ENCODE measurements at places on chromosomes 12 and 14. TPM values are rescaled to one million over a fixed set of nuclear protein-coding genes. Genes with fewer than 3 reads are reported as not detected.
A peak's percentile ranks its signal among the peaks of the same experiment; 100 is the strongest.

Gene FGF6
- total RNA-seq, result not detected

Gene HOXC12
- not detected for total RNA-seq

Gene PRB2
- not detected for total RNA-seq

Gene MSRB3
- total RNA-seq, result 21.7 TPM

Gene DPF3
- total RNA-seq, result 14.6 TPM

Gene KRT74
- not detected for total RNA-seq

Gene PTPRR
- total RNA-seq, result 13.2 TPM

Gene KRT75
- total RNA-seq, result not detected

Gene TSPAN8
- 217 TPM for total RNA-seq

DNA sequence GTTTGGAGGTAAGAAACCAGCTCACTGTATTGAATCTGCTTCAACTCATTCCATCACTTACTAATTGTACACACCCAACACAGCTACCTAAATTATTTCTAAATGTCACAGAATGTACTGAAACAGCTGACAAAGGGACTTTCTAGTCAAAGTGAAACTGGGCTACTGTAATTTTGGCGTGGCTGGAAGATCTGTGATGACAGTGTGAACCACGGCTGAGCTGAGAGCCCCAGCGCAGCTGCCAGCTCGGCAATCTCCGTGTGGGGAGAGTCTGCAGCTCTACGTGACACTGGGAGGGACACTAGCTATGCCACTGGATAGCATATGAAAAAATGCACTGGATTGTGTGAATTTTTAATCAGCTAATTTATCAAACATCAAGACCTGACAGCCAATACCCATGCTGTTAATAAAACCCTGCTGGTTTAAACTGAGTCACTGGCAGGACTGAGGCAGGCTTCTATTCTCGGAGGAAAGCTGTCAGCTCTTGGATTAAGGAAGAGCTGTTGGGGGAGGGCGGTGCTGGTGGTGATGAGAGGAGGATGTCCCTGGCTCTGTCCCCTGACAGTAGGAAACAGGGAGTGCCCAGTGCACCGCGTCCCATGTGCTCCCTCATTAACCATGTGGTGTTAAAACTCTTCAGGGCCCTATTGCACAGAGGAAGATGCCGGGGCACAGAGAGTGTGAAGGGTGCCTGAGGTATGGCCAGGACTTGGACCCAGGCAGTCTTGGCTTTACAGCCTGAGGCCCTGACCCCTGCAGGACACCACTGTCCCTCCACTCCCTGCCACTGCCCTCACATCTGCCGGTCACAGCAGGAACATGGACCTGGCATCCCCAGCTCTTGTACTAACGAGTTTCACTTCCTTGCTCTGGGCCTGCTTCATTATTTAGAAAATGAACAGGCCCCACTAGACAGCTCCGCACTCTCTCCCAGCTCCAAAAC, 13.3 kb downstream of the SLC15A4 start:
- peak; percentile 65 for DNase-seq

GRCh38 chr12:28145216-28145615, 45.0 kb upstream of the CCDC91 start:
- no peak for DNase-seq

DNA sequence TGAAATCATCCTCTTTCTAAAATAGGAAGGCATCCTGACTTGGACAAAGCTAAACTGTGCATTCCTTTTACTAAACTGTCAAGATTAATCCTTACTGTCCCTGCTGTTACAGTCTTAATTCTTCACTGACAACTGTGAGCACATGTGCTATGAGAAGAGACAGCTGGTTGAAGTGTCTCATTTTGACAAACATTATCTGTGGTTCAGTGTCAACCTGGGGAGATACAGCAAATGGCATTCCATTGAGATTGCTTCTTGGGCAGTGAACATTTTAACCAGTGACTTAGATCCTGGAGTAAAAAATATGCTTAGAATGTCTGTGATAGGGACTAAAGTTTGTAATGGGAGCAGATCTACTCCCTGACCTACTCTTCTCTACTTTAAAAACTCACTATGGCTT, 552.6 kb upstream of the ATP2B1 start:
- DNase-seq, result no peak

- DNase-seq, result no peak
These were observed 18.0 kb downstream of the BCL2L14 start for GRCh38 chr12:12088761-12089160.

- DNase-seq, result no peak
These were observed 82.1 kb downstream of the APAF1 start for GRCh38 chr12:98727196-98727595.

DNA sequence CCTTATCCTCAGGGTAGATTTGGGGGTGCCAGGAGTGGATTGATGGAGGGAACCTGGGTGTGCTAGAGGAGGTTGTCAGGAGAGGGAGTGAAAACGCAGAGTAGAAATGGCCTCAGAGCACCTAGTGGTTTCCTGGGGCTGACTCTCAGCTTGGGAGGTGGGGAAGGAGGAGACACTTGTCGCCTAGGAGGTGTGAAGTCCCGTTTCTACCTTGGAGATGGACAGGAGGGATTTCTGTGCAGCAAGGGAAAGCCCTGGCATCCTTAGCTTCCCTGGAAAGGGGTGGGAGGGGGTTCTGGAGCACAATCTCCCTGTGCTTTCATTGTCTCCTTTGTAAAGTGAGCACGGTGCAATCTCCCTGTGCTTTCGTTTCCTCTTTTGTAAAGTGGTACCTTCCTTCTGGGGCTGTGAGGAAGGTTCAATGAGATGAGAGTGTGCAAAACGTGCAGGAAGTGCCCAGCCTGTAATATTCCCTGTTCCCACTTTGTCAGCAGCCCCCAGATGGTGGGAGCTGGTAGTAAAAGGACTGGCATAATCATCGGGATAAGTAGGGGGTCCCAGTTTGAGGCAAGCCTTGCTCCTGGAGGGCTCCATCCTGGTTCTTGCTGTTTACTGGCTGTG, 1.6 kb downstream of the OAS3 start:
- DNase-seq, result no peak

GRCh38 chr14:103932791-103933490, 4.7 kb downstream of the TDRD9 start:
- DNase-seq, result no peak

- DNase-seq, result peak; percentile 44
These were observed 59.1 kb downstream of the ISCA2 start for GRCh38 chr14:74552623-74553022.

DNA sequence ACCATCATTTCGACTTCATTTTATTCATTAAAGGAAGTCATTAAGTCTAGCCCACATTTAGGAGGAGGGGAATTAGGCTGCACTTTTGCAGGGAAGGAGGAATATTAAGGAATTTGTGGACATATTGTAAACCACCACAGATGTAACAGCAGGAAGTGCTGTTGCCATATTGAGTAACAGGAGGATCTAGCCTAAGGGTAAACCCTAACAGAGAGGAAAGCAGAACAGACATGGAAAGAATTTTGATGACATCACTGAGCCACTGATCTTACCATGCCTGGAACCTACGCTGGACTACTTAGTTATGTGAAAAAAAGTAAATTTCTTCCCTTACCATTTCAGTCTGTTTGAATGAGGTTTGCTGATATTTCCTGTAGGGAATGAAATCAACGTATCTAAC, 100.7 kb upstream of the ATF7IP start:
- DNase-seq, result no peak

DNA sequence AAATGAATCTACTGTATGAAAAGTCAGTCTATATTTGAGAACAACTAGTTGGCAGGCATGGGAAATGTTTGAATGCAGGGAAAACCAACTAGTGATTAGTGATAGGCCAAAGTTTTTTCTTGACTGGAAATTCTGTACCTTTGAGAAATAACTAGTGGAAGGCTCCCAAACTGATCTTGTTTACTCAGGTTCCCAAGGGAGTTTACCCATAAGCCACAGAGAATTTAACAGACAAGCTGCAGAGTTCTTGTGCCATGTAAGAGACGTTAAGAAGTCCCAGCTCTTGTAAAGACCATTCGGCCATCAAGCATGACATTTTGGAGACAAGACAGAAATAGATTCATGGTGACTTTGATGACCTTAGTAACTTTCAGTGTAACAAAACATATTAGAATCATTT, 1882.8 kb upstream of the SEL1L start:
- DNase-seq, result no peak

DNA sequence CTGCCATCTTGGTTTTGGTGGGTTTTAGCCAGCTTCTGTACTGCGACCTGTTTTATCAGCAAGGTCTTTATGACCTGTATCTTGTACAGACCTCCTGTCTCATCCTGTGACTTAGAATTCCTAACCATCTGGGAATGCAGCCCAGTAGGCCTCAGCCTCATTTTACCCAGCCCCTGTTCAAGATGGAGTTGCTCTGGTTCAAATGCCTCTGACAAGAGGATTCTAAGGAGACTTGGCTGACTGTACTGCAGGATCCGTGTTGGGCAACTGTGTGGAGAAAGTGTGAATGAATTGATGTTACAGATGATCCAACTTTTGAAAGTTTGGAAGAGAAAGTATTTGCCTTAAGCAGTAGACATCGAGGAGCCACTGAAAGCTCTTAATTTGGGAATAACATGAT, 91.0 kb downstream of the TTLL5 start:
- DNase-seq, result no peak

GRCh38 chr12:74370608-74371216, 166.9 kb upstream of the ATXN7L3B start:
- DNase-seq, result no peak

DNA sequence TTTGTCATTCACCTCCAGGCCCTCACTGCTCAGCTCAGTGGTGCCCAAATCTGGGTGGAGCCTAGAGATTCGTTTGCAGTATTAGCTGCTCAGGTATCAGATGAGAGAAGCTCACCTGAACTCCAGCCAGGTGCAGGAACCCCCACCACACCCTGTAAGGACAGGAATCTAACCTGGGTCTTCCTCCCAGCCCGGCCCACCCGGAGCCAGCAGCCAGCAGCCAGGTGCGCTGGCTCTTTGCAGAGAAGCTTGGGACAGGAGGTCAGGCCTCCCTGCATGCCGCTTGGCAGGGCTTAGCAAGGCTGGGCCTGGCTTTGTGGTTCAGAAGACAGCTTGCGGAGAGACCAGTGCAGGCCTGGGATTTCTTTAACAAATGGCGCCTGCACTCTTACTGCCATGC, 125.6 kb upstream of the MYL2 start:
- no peak for DNase-seq

GRCh38 chr14:22378181-22378580, 210.8 kb downstream of the DAD1 start:
- DNase-seq, result no peak

GRCh38 chr14:103286968-103287850, 46.8 kb upstream of the EIF5 start:
- no peak for DNase-seq

DNA sequence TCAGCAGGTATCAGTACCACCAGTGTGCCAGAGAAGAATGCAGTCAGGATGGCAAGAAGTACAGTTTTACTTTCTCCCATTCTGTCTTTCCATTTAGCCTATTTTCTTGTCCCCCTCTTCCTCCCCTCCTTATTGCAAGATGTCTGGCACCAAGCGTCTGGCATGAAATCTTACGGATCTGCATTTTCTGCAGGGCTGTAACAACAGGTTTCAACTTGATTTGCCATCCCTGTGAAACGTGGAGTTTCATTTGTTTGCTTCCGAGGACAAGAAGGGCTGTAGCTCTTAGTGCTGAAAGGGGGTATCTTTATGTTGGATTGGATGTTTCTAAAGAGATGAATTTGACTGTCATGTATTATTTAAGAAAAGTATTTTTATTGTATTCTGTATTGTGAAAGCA, 1110.6 kb downstream of the BCL11B start:
- DNase-seq, result no peak

- DNase-seq, result peak; percentile 1
These were observed 125.9 kb downstream of the PAPOLA start for GRCh38 chr14:96627811-96628775.

GRCh38 chr14:105733081-105734065, 207.0 kb downstream of the TMEM121 start:
- no peak for DNase-seq

- peak; percentile 45 for DNase-seq
These were observed 723 bp downstream of the NFATC4 start for GRCh38 chr14:24368562-24369252.

DNA sequence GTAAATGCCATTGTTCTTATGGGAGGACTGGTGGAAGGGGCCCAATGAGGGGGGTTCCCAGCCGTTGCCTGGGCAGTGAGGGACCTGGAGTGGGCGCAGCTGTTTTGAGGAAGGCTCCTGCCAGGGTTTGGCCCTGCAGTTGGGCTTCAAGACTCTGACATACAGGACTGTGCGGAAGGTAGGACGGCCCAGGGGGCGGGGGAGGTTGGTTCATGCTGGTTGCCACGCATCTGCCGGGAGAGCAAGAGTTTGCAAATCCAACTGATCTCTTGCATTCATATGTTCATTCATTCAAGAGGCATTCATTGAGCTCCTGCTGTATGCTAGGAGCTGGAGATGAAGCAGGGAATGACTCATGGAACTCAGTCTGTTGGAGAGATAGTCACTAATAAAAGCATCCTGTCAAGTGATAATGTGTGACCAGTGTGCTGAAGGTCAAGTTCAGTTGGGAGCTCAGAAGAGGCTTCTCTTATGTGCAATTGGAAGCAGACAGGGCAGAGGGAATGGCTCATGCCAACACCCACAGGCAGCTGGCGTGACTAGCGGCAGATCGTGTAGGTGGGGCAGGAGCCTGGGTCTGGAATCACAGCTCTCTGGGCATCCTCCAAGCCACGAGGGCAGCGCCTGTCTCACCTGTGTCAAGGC, 7.8 kb downstream of the SH2B3 start:
- DNase-seq, result peak; percentile 56

DNA sequence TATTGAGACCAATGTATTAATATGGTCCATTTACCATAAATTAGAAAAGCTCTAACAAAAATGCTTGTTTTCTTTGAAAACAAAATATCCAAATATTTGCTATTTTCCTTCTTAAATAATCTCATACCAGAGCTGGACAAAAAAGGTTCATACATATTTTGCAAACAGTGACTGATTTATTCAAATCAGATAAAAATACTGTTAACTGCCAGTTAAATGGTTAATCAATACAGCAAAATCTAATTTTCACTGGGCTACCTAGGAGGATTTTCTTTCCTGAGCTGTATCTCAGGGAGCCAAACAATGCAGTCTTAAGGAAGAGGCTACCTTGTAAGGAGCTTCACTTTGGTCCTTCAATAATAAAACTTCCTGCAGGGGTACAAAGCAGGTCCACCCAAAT, 2.0 kb downstream of the FERMT2 start:
- DNase-seq, result no peak

DNA sequence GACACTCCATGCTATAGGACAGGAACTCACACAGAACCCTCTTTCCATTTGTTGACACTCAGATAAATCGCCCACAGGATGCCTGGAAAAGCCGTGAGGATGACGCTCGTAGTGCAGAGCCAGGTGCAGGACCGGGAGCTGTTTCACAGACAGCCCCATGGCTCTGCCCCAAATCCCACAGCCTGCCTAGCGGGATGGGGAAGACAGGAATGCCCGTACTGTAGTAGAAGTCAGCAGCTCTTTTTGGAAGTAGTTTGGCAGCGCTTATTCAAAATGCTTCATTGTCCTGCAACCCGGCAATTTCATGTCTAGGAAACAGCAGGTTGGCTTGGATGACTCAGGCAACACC, 41.6 kb downstream of the JAG2 start:
- no peak for DNase-seq

DNA sequence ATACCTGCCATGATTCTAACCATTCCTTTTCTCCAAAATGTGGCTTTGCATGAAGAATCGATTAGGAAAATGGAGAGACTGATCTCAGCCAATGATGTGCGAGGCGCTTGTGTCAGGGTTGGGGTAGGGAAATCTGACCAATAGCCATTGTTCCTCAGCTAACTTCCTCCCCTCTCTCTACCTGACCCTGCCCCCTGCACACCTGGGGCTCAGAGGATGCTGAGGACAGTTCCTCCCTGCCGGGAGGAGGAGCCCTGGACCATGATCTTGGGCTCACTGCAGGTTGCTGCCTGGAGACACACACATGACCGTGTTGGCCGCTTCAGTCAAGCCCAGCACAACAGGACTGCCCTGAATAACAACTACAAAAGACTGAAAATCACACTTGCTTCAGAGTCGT, 119.8 kb upstream of the SFSWAP start:
- no peak for DNase-seq
